ENCODE measurements at places on chromosomes 5 and 9.

DNA sequence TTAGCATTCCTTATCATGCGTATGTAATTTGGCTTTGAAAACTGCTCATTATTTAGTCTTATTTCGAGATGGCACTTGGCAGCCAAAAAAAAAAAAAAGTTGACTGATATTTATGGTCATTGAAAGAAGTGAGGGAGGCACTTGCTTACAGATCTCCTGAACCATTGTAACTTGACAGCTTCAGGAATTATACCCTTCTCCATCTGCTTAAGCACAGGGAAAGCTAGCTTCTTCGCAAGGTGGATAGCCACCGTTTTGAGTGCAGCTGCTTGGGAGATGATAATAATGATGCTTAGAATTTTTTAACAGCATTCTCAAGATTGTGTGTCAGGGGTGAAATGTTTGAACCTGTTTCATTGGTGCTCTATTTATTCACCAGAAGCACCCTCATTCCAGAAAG, 116.1 kb downstream of the GIN1 start:
- no peak for DNase-seq

DNA sequence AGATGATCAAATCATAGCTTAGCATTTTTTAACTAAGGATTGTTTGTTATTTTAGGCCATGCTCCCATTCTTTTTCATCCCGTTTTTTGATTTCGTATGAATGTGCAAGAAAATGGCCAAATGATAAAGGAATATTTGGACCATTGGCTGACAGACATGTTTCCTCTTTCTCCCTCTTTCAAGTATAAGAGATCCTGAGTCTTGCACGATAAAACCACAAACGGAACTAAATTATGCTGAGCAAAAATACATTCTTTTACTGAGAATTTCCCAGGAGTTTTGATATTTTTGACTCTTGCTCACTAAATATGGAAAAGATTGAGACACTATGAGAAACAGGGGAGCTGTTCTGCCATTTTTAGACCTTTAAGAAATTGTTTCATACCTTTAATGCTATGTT, 90.4 kb upstream of the KLF9 start:
- DNase-seq, result no peak

DNA sequence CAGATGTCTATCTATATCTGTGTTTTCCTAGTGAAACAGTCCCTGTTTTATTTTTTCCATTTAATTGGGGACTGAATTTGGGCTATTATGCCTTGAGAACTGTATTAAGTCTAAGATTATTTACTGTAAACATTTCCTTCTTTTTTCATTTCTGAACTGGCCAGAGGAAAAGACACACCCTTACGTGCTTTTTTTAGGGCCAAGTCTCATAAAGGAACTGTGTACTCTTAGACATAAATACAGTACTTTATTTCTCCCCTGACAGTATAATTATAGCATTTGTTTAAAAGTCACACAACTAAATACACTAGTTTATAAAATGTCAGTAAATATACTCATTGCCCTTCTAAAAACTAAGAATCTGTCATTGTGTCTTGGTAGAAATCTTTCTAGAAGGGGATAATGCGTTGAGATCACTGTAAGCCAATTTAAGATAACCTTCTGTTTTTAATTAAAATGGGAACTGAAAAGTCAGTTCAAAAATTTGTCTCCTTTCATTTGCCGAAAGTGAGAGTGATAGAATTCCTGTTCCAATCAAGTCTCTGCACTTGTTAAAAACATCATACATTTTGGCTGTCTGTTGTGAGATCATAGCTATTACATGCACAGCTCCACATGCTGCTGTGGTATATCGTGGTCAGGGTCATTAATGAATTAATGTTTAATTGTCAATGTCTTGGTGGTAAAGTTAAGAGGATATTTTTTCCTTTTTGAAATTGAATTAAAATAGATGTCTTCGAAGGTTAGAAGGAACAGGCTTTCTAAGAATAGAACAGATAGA, 132.1 kb downstream of the FOCAD start:
- DNase-seq, result no peak

DNA sequence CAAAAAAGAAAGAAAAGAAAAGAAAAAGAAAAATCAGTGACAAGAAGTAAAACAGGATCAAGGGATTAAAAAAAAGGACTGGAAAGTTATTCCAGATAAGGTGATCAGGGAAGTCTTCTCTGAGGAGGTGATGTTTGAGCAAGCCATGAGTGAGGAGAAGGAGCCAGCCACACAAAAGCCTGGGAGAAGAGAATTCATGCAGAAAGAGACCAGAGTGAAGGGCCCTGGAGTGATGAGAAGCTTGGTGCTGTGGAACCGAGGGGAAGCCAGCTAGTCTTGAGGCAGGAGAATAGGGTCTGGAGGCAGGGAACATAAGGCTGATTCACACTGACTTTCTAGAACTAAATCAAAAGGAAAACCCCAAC, 4.0 kb upstream of the EXOSC2 start:
- DNase-seq, result no peak

DNA sequence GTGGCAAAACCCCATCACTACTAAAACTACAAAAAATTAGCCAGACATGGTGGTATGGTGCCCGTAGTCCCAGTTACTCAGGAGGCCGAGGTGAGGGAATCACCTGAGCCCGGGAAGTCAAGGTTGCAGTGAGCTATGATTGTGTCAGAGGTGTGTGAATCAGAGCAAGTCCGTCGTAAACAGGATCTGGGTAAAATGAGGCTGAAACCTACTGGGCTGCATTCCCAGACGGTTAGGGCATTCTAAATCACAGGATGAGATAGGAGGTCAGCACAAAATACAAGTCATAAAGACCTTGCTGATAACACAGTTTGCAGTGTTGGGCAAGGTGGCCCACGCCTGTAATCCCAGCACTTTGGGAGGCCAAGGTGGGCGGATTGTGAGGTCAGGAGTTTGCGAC, 1.9 kb upstream of the CLTB start:
- no peak for DNase-seq

DNA sequence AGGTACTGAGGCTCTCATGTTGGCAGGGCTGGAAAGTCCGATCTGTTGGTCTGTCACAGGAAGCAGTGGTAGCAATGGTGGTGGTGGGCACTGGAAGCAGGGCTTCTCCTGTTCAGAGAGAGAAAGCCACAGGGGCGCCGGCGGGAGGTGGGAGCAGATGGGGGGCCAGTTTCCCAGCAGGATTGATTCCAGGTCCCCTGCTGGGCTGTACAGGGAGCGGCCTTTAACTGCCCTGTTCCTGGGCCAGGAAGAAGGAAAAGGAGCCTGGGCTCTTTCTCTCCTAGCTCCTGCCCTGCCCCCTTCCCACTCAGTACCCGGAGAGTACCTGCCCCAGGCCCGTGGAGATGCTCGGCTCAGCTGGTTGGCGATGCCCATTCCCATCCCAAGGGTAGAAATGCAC, 2.6 kb upstream of the DAB2IP start:
- no peak for DNase-seq

DNA sequence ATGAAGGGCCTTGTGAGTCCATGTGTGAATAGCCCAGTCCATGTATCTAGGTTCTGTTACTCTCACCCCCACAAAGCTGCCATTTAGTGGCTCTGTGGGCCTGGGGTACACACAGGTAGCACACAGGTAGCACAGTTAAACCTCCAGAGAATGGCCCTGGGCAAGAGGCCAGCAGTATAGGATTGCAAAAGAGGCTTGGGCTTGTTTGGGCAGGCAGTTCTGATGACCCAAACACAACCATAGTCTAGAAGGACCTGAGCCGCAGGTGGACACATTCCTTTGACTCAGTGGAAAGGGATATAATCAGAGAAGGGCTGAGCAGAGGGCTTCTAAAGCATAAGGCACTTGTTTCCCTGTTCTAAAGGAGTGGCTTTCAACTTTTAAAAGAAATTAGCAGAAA, 326.8 kb upstream of the SGCD start:
- DNase-seq, result no peak

- DNase-seq, result peak; percentile 65
Observed at GRCh38 chr5:93800988-93801811, 59.8 kb upstream of the POU5F2 start.

DNA sequence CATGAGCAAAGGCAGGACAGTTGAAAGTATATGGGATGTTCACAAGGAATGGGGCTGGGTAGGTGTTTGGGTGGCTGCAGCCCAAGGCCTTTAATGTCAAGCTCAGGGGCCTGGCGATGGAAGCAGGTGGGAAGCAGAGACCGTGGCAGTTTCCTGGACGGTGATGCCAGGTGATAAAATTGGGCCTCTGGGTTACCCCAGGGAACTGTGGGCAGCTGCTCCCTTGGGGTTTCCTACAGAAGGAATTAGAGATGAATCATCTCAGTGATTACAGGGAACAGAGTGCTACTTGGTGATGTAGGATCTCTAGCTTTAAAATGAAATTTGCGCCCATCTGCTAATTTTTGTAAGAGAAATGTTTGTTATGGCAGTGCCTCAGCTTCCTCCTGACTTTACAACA, 39.2 kb downstream of the TSTD2 start:
- DNase-seq, result no peak

DNA sequence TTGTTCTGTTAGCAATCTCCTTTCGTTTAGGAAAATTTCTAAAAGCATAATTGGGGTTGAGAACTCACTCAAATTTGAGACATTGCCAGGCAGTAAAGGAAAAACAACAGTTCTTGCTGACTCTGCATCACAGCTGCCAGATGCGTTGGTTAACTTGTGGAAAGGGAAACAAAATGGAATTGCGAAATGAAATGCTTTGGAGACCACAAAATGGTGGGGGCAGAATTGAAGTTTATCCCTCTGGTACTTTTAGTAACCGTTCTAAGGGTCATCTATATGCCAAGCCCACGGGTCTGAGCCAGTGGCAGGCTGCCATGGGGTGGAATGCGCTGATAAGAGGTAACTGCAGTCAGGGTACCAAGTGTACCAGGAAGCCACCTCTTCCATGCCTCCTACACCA, 28.6 kb upstream of the SELENOP start:
- DNase-seq, result no peak

GRCh38 chr5:168712280-168712924, 133.2 kb upstream of the PANK3 start:
- DNase-seq, result no peak

DNA sequence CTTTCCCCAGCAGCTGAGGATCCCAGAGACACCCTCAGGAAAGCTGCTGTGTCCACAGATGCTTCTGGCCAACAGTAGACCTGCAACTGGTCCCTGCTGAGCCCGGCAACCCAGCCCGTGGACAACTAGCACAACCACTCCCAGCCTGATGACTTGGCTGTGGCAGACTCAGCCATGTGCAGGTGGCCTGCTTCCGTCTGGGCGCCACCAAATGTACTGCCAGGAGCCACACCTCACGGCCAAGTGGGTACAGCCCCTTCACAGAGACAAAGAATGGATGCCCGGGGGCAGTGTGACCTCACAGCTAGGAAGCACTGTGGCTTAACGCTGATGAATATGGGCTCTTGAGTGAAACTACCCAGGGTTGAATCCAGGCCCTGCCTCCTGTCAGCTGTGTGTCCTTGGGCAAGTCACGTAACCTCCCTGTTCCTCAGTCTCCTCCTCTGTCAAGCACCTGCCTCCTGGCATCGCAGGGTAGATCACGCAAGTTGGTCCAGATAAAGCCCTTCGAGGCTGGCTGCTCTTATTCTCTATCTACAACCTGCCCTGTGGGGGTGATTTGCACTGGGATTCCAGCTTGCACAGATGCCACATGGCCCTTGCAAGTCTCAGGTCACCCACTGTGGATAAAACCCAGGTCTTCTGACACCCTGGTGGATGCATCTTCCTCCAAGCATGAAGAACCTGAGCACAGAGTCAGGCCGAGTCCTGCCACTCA, 225.0 kb downstream of the PBX3 start:
- no peak for DNase-seq

GRCh38 chr5:139726248-139726647, 69.4 kb upstream of the PSD2 start:
- DNase-seq, result no peak

DNA sequence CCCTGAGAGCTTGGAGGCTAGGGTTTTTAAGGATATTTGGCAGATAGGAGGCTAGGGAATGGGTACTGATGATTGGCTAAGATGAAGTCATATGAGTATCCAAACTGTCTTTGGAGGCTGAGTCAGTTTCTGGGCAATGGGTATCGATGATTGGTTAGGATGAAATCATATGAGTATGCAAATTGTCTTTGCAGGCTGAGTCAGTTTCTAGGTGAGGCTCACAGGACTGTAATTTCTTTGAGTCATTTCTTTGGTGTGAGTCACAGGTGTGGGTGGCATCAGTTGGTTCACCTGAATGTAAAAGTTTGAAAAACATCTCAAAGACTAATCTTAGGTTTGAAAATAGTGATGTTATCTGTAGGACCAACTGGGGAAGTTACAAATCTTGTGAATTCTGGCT, 1068.0 kb downstream of the NR2F1-AS1 start:
- no peak for DNase-seq

- DNase-seq, result no peak
Observed at GRCh38 chr9:131885144-131885609, 145.3 kb upstream of the RAPGEF1 start.

DNA sequence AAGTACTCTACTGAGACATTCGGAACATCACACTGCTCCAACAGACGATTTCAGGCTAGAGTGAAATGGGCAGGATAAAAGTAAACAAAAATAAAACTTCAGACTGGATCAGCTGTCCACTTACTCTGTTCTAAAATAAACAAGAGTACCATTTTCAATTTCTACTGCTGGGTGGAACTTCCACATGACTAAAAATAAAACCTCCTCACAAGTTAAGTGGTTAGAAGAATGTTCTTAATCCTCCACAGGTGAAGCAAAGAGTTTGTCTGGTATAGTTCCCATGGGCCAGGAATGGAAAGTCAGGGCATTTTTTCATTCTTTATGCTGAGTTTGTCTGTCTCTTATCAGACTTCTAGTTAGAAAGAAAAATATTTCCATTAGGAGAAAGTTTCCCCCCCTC, 15.7 kb downstream of the NUDT12 start:
- DNase-seq, result no peak

DNA sequence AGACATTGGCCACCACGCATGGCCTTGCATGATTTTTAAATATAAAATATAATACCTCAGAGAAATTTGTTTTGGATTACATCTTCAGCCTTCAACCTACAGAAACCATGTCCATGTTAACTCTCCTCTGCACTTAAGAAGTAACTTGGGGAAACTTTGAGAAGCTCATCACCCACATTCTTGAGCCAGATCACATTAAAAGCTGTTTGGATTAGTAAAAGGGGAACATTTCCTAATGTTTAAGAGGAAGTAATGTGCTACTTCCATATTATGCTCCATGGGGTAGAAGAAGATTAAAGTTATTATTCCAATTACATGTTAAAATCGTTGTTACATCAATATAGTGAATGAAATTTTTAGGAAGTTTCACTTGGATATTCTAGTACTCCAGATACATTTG, 10.4 kb upstream of the CEP120 start:
- DNase-seq, result no peak

GRCh38 chr5:1285141-1285540, 9.7 kb downstream of the TERT start:
- no peak for DNase-seq
